AG20443 (cell line): ENCODE measurements at places on chromosomes 7 and 10.

DNA sequence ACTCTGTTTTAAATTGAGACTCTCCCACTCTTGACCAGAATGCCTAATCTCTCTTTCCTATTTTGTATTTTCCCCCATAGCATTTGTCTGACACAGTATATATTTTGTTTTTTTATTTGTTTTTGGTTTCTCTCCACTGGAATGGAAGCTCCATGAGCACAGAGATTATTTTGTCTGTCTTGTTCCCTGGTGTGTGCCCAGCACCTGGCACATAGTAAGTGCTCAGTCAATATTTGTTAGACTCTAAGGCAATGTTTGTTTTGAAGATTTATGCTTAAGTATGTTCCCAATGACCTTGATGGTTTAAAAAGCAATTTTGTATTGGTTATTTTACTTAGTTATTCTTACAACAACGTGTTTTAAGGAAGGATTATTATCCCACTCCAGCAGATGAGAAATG, 201.8 kb downstream of the DYNC1I1 start:
- DNase-seq = no peak

- no peak for DNase-seq
These were observed 17.5 kb upstream of the LYZL2 start for GRCh38 chr10:30647089-30647488.

DNA sequence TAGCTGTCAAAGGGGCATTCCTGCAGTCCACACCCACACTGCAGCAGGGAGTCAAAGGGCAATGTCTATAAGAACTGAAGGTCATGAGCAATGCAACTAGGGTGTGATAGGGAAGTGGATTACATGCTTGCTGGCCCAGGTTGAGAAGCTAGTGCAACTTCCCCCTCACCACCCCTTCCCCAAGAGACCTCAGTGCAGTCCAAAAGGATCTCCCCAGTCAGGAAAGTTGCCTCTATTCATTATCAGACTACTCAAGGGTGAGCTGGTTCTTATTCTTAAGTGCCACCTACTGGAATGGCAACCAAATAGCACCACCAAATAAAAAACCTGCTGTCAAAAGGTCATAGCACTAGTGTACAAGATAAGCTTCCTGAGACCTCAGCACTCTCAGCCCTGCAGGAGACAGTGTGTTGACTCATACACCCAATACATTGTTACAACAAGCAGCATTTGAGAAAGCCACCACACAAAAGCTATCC, 28.2 kb downstream of the MTERF1 start:
- no peak for DNase-seq

DNA sequence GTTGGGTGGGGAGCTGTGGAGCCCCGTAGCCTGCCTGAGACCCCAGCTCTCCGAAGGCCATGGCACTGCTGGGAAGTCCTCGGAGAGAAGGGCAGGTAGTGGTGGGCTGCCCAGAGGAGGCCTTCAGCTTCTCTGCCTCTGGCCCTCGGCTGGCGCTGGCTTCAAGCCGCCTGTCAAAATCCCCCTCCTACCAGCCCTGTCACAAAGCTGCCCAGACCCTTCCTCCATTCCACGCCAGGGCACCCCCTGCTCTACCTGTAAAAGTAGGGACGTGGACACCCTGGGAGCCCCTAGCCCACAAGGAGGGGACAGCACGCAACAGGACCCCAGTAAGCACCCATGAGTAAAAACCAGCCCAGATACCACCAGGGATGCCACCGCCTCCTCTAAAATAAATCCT, 31.6 kb downstream of the MAD1L1 start:
- no peak for DNase-seq

DNA sequence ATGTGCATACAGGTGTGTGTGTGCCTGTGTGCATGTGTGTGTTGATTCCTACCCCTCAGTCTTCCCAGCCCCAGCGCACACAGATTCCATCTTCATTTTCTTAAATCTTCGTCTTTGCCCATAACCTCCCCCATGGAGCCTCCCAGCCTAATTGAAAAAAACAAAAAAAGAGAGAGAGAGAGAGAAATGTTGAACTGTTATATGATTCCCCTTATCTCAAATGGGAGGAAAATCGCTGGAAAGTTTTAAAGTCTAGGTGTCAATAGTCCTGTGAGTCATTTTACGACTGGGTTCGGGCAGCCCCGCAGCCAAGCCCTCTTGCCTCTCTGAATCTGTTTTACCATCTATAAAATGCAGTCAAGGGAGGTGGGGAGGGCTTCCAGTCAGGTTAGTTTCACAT, 60.9 kb downstream of the SPOCK2 start:
- DNase-seq = no peak
